Stimulated activated CD4-positive, alpha-beta T cell treated with anti-CD3 and anti-CD28 coated beads, Interleukin-15, amount 100 ng/mL, for 1 hour (primary cell): ENCODE measurements at places on chromosomes 3 and 15.

GRCh38 chr3:176514297-176514696 lies 683.0 kb downstream of the TBL1XR1 start:
- no peak for DNase-seq

DNA sequence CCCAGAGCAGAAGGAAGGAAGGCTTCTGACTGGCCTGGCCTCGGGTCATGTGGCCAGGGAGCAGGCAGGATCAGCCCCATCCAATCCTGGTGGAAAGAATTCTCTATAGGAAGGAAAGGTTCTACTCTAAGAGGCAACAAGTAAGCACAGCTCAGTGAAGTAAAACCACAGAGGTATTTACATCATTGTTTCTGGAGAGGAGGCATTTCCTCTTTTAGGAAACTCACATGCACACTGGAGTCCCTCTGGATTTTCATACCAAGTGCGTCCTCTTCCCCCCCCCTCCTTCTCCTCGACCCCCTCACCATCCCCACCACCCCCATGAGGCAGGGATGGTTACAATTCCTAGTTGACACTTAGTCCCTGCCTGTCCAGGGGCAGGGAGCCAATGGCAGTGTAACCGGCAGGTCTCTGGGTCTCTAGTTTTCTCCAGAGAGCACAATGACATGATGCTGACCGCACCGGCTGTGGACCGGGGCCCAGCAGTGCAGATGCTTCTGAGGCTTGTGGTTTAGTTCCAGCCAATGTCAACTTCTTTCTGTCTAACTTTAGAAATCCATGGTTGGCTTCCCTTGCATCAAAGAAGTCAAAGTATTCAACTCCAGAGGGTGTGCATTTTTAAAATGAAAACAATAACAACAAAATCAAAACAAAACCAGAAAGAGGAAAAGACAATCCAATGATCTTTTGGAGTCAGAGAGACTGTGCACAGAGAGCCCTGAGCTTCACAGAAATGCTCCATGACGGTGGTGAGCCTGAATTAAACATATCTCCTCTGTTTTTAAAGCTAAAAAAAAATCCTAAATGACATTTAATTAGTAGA lies 230.3 kb upstream of the TLE3 start:
- DNase-seq, result no peak

- DNase-seq, result no peak
These were observed 29.3 kb upstream of the TRAK1 start for GRCh38 chr3:42061713-42062380.

GRCh38 chr3:143291836-143292447 lies 172.4 kb downstream of the CHST2 start:
- DNase-seq, result no peak

DNA sequence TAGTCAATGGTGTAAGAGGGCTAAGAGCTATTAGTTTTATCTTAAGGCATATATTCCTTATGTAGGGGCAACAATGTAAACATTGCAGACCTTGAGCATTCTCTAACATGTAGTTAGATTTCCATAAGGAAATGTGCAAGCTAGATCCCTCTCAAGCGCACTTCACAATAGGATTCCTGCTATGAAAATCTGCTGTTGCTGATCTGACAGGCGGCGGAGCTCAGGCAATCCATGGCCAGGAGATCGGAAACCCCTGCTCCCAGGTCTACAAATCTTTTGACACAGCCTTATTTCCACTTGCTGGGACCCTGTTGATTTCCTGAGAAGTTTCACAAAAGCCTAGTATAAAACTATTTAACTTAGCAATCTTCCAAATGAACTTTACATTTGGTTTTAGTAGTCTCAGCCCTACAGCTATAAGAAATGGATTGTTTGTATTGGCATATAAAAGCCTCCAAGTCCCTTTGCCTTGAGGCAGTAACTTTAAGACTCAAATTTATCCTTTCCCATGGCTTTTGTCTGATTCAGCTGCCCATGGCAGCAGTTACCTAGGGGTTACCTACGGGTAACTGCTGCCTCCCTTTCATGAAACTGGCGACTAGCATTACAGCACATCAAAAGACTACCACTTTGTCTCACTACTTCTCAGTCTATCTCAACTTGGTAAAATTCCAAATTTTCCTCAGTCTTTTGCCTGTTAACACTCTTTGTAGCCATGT lies 22.7 kb downstream of the TRA2B start:
- no peak for DNase-seq
